ENCODE measurements at places on chromosomes 5 and 9. TPM values are rescaled to one million over a fixed set of nuclear protein-coding genes. Genes with fewer than 3 reads are reported as not detected.

The ACTBL2 gene
- total RNA-seq, result 1.7 TPM

The SLC6A3 gene
- not detected for total RNA-seq

DNA sequence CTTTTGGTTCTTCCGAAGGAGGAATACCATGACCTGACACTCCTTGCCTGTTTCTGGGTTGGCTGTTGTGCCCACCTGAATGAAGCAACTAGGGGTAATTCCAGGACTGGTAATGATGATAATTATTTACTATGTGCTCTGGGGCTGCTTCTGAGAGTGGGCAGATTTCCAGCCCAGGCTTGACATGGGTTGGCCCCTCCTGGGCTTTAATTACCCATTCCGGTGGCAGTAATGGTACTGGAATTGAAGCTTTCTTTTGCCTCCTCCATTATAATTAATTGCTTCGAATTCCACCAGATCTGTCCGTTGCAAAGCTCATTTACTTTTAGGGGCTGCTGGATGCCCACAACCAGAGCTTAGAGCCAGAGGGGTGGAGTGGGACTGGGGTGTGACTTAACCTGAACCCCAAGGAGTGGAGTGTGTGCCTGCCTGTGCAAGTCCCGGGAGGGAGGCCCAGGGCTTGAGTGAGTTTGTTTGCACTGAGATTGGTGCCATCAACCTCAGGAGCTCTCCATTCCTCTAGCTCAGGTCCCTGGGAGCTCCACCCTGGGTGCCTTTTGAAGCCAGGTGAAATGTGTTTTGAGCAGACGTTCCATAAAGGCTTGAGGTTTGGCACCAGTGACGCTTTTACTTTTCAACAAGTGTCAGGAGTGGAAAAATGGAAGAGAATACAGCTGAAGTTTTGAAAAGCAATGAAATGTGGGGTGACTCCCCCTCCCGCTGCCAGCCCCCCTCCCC is 214.6 kb downstream of the PDZD2 start:
- no peak for DNase-seq
- no peaks in the 10 kb centered on the region for H3K36me3 ChIP-seq
- no peaks in the 10 kb centered on the region for H3K4me1 ChIP-seq
- no peak overlapping the region for H3K4me3 ChIP-seq
- peaks cover 34% of the 10 kb centered on the region for H3K27me3 ChIP-seq
- no peak overlapping the region for H3K27ac ChIP-seq

- no peaks in the 10 kb centered on the region for H3K36me3 ChIP-seq
- H3K4me1 ChIP-seq, result no peaks in the 10 kb centered on the region
- no peaks in the 10 kb centered on the region for H3K27me3 ChIP-seq
- H3K4me3 ChIP-seq, result no peak overlapping the region
- no peak overlapping the region for H3K27ac ChIP-seq
These were observed 107.2 kb upstream of the ICE1 start for GRCh38 chr5:5315068-5315980.

DNA sequence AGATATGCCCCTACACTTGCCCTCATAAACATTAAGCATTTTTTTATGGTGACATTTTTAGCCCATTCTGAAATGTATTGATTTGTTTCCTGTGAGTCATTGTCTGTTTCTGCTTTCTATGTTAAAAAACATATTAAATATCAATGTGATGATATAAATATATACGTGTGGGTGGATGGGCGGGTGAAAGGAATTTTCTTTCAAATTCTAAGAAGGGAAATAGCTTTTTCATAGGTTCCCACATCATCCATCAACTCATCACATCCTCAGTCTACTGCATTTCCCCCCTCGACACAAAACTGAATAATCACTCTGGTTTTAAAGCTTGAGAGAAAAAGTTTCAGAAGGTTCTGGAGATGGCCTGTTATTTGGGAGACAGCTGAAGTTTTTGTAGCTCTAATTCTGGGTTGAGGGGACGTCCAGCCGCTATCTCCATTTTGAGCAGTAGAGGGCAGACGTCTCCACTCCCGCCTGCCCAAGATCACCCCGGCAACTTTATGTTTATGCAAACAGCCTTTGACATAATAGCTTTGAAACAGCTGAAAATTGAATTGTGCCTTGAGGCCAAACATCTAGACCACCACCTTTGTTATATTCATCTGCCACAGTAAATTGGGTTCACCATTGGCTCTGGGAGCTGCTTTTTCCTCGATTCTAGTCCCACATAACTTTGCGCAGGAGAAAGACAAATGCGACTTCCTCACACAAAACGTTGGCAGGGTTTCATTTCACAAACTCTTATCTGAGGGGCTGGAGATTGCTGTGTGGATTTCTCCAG is 216.2 kb upstream of the CLINT1 start:
- H3K27me3 ChIP-seq, result no peaks in the 10 kb centered on the region
- no peaks in the 10 kb centered on the region for H3K4me1 ChIP-seq
- H3K27ac ChIP-seq, result no peak overlapping the region
- peak; percentile 61 for DNase-seq
- peak overlapping the region; percentile 20 for H3K4me3 ChIP-seq

DNA sequence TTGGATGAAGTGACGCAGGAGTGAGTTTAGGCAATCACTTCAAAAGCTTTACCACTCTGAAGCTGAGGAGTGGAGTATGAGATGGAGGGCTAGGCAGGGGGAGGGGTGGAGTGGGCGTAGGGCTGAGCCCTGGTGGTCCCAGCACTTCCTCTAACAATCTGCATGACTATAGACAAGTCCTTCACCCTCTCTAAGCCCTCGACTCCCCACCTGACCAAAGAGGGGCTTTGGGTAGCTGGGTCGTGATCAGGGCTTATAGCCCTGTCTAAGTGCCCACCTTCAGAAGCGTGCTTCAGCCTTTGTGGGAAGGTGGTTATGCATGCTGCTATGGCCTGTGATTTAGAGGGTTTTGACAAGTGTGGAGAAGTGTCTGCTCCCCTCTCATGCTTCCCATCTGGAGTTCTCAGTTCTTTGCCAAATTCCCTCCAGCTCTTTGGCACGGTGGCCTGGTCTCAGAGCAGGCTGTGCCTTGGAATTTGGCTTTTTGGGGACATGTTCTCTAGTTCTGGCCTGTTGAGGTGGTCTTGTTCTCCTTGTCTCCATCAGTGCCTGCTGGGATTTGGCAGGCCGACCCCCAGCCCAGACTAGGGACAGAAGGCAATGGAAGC is 53.0 kb downstream of the ACTBL2 start:
- DNase-seq, result no peak
- H3K36me3 ChIP-seq, result no peaks in the 10 kb centered on the region
- H3K27me3 ChIP-seq, result no peaks in the 10 kb centered on the region
- H3K27ac ChIP-seq, result no peak overlapping the region
- 0 out of 2 replicates have a peak, but pooled peaks cover 2% of the 10 kb centered on the region for H3K4me1 ChIP-seq

- peaks cover 2% of the 10 kb centered on the region for H3K36me3 ChIP-seq
- no peaks in the 10 kb centered on the region for H3K27me3 ChIP-seq
- no peak overlapping the region for H3K27ac ChIP-seq
- H3K4me3 ChIP-seq, result no peak overlapping the region
- DNase-seq, result no peak
These were observed 3.6 kb upstream of the PSMD5 start for GRCh38 chr9:120846251-120846889.

DNA sequence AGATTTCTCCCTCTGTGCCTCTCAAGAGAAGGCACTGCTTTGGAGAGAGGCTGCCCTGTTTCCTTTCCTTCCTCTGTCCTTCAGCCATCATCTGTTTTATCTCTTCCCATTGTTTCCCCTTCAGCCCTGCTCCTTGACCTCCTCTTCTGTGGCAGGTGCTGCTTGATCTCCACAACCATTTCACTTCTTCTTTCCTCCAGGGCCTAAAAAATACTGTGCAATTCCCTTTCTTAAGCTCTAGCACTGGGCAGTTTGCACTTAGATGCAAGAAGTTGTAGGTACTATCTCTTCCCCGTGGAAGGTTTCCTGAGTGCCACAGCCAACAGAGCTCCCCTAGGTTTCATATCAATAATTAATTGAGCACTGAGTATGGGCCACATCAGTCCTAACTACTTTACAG is 8.8 kb upstream of the ADRB2 start:
- H3K36me3 ChIP-seq, result no peaks in the 10 kb centered on the region
- no peak for DNase-seq
- H3K27ac ChIP-seq, result no peak overlapping the region
- no peaks in the 10 kb centered on the region for H3K27me3 ChIP-seq
- H3K4me1 ChIP-seq, result no peaks in the 10 kb centered on the region
- H3K4me3 ChIP-seq, result no peak overlapping the region

DNA sequence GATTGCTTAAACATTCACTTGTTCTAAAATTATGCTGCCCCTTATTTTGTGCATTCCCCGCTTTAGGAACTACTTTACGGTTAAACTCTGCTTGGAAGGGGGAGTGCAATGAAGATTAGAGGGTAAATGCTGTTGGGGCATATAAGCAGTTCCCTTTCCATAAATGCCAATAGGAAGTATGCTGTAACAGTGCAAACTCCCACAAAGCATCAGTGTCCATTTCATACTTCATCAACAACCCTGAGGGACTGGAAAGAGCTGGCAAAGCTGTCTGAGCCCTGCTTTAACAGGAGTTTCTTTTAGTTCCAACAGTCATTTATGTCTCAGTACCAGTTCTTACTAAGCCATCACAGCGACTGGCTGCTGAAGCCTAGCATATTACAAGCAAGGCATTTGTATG is 1.8 kb downstream of the ACTL7A start:
- H3K4me3 ChIP-seq, result no peak overlapping the region
- H3K27ac ChIP-seq, result no peak overlapping the region
- H3K27me3 ChIP-seq, result no peaks in the 10 kb centered on the region
- peaks cover 1% of the 10 kb centered on the region for H3K36me3 ChIP-seq
- DNase-seq, result no peak
- peaks cover 1% of the 10 kb centered on the region for H3K4me1 ChIP-seq
